ENCODE measurements at places on chromosomes 11 and 22.

DNA sequence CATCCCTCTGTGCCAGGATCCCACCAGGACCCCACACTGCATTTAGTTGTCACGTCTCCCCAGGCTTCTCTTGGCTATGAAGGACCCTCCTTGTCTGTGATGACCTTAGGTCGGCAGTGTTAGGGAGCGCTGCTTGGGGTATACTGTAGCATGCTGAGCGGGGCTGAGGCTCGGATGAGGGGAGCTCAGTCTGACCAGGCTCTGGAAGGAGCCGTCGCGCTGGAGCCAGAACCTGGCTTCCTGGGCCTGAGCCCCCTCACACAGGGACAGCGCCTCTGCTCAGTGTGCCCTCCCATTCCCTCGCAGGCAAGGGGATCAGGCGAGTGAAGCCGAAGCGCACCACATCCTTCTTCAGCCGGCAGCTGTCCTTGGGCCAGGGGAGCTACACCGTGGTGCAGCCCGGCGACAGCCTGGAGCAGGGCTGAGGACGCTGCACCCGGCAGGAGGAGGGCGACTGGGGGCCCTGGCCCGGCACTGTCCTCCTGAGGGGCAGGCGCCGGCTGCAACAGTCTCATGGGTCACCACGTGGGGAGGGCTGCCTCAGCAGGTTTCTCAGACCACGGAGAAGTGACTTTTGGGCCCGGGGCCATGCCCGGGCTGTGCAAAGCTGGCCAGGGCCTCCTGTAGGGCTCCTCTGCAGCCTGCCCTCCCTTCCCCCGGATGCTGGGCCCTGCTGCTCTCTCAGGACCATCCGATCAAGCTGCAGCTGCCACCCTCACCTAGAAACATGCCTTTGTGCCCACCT is 11.5 kb upstream of the NEAT1 start:
- no peak for DNase-seq

DNA sequence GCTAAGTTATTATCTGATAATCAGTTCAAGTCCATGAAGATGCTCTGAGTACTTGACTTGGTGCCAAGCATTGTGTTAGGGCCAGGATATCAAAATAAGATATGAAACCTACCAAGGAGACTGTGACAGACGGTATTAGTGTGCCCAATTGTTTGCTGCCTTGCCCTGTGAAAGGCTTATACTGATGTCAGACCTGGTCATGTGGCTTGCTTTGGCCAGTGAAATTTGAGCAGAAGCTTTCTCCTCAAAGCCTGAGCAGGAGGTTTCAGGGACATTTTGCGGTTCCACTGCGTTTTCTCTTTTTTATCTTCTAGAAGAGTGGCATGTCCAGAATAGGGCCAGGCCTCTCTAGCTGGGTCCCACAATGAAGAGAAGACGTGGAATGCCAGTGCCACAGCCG is 15.8 kb upstream of the PKNOX2 start:
- no peak for DNase-seq

DNA sequence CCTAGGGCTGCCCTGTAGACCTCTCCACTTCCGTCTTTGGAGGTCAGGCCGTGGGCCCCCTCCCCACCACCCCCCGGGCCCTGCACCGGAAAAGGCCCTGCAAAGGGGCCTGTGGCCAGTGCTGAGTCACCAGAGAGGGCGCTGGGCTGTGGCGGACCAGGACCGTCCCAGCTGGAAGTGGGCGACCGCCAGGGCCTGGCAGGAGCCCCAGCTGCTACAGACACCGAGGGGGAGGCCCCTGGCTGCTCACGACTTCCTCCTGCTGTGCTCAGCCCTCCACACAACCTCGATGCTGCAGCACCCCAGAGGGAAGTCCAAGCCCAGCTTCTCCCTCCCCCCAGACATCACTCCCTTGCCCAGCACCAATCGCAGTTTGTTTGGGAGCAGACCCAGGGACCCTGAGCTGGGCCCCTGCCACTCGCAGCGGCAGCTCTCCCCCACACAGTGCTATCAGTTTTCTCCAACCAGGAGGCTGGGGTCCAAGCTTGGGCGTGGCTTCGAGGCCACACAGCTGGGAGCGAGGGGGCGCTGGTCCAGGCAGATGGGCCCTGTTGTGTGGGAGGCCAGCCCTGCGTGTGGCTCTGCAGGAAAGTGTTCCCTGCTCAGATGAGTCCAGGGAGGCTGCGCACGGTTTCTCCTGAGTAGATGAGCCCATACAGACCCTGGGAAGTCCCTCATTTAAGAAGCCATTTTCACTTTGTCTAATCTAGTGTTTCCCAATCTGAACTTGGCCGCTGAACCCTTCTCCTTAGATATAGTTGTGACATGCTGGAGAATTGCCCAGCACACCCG is 5.6 kb upstream of the SH3BP1 start:
- DNase-seq: peak; percentile 36

DNA sequence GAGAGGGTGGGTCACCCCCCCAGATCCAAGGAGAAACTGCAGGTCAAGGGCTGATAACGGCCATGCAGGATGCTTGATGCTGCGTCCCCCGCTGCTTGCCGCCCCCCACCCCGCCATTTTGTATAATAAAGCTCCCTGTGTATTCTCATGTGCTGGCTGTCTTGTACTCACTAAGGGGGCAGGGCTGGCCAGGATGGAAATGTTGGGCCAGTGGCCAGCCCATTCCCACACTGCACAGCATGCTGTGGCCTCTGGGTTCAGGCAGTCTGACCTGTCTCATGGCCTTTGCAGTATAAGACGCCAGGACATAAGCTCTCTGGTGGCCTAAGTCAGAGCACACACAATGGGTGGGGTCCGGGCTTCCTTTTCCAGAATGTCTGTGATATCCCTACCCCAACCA is 421 bp upstream of the PRR33 start:
- DNase-seq: no peak

DNA sequence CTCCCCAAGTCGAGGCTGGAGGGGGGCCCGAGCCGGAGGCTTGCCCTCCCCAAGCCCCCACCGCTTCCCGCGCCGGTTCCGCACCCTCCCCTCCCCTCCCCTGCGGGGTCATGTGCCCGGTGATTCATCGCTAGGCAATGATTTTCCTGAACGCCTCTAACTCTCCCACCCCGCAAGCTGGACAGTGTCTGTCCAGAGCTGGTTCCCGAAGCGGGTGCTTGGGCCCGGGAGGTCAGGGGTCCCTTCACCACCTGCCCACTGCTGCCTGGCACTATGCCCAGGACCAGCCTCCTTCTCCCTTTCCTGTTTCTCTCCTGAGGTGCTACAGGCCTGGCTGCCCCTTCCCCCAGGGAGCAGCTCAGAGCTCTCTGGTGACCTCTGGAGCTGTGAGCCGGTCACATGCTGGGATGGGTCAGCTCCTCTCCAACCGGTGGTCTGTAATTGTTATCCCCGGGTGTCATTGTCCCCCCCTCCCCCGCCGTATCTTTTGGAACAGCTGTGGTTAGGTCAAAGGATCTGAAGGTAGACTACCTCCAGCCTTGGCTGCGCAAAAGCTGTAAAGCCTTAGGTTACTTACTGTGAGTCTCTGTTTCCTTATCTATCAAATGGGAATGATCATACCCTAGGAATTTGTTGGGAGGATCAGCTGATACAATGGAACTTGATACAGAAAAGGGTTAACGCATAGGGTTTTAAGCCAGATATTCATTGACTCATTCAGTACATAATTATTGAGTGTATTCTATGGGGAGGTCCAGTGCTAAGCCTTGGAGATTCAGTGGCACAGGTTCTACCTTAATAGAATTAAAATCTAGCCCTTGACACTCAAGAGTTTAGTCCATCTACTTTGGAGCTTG is 753 bp downstream of the STX3 start:
- DNase-seq: peak; percentile 44

Data from activated T-cell treated with anti-CD3 and anti-CD28 coated beads, Interleukin-2, amount 50 U/mL, for 4 hours (primary cell).